MM.1S (cell line): ENCODE measurements at places on chromosomes 2 and 18.
A peak's percentile ranks its signal among the peaks of the same experiment; 100 is the strongest.

DNA sequence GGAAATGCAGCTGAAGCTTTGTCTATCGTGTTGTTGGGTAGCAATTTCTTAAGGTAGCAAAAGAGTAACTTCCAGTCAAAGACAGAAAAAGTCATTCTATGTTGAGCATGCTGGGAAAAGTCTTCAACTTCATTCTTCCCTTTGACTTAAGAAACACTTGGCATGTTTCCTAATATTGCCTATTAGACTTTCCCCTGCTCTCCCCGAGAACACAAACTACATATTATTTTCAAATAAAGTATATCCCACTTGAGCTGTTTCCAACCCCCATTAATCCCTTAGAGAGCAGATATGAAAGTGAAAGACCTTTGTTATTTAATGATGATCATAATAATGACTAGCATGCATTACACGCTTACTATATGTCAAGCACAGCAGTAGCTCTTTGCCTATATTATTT lies 136.0 kb upstream of the SPOPL start:
- no peak for DNase-seq
- no peak overlapping the region for H3K4me3 ChIP-seq
- no peaks in the 10 kb centered on the region for H3K4me1 ChIP-seq
- no peak overlapping the region for H3K27ac ChIP-seq
- H3K27me3 ChIP-seq = no peaks in the 10 kb centered on the region

- no peaks in the 10 kb centered on the region for H3K27me3 ChIP-seq
- DNase-seq = no peak
- no peak overlapping the region for H3K4me3 ChIP-seq
- 0 out of 2 replicates have a peak, but pooled peaks cover 5% of the 10 kb centered on the region for H3K4me1 ChIP-seq
Observed at GRCh38 chr2:45403036-45403435, 208.0 kb downstream of the SRBD1 start.

DNA sequence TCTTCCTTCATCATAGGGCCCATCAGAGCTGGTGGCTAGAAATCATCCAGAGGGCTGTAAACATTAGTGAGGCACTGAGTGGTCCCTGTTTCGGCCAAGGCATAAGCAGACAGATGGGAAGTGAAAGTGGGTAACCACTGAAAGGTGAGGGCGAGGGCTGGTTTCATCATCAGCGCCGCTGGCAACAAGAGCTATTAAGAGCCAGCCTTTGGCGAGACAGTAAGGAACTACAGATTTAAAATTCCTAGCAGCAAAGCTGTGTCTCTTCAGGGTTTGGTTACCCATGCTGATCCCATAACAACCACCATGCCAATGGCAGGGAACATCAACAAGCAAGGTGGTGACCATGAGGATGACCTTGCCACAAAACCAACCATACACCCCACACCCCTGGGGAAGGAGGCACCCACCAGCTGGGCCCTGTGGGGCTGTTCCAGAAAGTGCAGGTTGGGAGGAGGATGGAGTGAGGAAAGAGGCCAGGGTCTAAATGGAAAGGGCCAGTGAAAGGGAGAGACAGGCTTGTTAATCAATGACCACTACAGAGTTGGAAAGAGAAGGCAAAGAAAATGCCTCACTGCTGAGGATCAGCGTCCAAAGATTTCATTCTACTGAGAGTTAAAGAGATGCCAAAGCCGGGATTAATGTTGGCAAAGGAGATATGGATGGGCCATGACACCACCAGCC lies 9.0 kb upstream of the SLC20A1 start:
- no peak overlapping the region for H3K27ac ChIP-seq
- H3K4me1 ChIP-seq = peaks cover 14% of the 10 kb centered on the region
- peak; percentile 73 for DNase-seq
- no peaks in the 10 kb centered on the region for H3K36me3 ChIP-seq
- peaks cover 98% of the 10 kb centered on the region for H3K27me3 ChIP-seq
- H3K4me3 ChIP-seq = no peak overlapping the region

GRCh38 chr2:212441821-212442220 lies 96.8 kb downstream of the ERBB4 start:
- no peak for DNase-seq
- no peaks in the 10 kb centered on the region for H3K36me3 ChIP-seq
- no peaks in the 10 kb centered on the region for H3K4me1 ChIP-seq
- H3K4me3 ChIP-seq = no peak overlapping the region
- no peak overlapping the region for H3K27ac ChIP-seq
- H3K27me3 ChIP-seq = no peaks in the 10 kb centered on the region

DNA sequence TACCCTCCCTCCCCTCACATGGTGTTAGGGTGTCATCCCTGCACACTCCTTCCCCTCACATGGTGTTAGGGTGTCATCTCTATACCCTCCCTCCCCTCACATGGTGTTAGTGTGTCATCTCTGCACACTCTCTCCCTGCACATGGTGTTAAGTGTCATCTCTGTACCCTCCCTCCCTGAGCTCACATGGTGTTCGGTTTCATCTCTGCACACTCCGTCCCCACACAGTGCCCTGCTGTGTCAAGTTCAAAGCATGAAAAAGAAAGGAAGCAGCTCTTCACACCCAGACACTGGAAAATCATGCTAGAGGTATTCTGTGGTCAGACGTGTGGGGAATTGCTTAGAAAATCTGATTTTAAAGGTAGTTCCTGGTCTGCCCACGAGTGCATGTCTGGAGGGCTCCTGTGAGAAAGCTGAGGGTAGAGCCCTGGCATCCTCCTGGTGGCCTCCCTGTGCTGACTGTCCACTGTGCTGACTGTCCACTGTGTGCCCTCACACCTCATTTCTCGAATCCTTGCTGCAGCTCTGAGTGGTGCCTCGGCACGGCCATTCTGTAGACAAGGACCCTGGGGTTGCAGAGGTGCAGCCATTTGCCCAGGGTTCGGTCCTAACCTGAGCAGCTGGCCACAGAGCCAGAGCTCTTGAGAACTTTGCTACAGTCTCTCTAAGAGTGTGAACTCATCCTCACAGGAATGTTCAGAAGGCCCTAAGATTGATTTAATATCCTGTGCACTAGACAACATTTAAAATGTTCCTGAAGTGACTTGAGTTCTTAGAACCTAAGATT lies 69.1 kb upstream of the NFATC1 start:
- no peaks in the 10 kb centered on the region for H3K4me1 ChIP-seq
- H3K27me3 ChIP-seq = no peaks in the 10 kb centered on the region
- H3K27ac ChIP-seq = no peak overlapping the region
- H3K36me3 ChIP-seq = 0 out of 2 replicates have a peak, but pooled peaks cover 3% of the 10 kb centered on the region

DNA sequence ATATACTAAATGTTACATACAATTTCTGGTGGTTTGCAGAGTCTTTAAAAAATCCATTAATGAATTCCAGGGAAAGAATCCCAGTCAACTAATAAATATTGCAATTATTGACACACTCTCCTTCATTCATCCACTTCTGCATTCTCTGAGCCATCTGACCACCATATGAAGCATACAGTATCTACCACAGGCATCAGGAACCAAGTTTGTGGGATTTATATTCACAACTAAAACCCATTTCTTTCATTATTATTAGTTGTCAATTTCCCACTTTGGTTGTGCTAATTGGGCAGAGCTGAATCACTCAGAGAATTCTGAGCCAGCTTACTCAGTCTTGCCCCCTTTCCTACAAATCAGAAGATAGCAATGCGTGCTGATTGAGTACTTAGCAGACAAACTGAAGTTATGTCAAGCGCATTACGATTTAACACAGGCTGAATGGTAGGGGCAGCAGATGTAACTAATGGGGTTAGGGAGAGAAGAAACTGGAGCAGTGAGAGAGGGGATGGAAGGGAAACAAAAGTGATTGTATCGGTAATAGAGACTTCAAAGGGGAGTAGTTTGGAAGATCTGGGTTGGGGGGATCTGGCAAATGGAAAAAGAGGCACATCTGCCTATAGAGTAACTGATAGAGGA lies 52.3 kb downstream of the ZEB2 start:
- H3K36me3 ChIP-seq = no peaks in the 10 kb centered on the region
- no peaks in the 10 kb centered on the region for H3K27me3 ChIP-seq
- no peak overlapping the region for H3K4me3 ChIP-seq
- no peaks in the 10 kb centered on the region for H3K4me1 ChIP-seq
- no peak for DNase-seq

DNA sequence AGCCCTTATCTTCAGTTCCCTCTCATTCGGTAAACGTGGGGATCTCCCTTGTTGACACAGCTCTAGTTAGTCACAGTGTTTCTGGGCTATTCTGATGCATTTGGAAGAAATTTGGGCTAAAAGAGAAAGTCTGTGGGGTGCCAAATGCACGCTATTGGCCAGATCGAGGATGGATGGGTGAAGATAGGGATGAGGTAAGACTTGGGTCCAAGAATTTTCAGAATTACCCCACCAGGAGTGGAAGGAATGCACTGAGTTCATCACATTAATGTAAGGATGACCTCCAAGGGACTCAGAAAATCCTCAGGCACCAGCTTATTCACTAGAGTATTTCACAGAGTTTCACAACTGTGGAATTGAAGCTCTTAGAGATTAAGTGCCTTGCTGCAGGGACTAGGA lies 49.3 kb downstream of the NRP2 start:
- no peaks in the 10 kb centered on the region for H3K36me3 ChIP-seq
- no peak overlapping the region for H3K4me3 ChIP-seq
- no peak for DNase-seq
- H3K27me3 ChIP-seq = no peaks in the 10 kb centered on the region
- no peaks in the 10 kb centered on the region for H3K4me1 ChIP-seq
- H3K27ac ChIP-seq = no peak overlapping the region

- DNase-seq = no peak
- H3K36me3 ChIP-seq = no peaks in the 10 kb centered on the region
- 0 out of 2 replicates have a peak, but pooled peaks cover 6% of the 10 kb centered on the region for H3K4me1 ChIP-seq
- H3K27ac ChIP-seq = no peak overlapping the region
- no peak overlapping the region for H3K4me3 ChIP-seq
Observed at GRCh38 chr18:63980896-63981460, 11.1 kb downstream of the SERPINB8 start.

DNA sequence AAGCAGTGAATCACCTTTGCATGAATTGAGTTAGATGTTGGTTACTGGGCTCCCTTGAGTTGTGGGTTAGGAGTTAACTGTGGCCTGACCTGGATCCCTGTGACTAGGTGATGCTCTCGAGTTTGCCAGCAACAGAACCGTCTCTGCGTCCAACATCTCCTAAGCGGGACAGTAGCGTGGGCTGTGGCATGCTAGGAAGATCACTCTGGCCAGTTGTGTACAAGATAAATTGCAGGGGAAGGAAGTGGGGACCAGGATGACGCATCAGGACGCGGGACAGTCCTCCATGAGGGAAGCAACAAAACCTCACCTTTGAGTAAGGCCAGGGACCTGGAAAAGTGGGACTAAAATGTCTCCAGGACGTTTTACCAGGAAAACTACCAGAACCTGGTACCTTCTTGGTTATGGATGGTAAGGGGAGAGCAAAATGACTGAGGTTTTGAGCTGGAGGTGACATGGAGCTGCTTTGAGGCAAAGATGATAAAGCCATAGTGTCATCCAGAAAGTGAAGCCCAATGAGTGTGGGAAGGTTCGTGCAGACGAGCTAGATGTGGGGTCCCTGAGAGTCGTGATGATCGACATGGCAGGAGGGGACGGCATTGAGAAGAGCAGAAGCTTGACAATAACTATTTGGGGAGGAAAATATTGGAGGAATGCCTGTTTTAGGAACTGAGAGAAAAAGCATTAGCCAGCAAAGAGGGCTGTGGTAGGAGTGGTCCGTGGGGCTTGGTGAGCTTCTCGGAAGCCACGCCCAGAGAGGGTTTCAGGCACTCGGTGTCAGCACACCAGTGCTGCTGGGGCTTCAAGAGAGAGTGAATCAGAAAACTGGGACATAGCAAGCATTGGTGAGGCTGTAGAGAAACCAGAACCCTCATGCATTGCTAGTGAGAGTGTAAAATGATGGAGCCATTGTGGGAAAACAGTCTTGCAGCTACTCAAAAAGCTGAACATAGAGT lies 95.1 kb downstream of the SMAD7 start:
- H3K27ac ChIP-seq = peak overlapping the region; percentile 3; the same call in 1 of the 2 replicates
- no peaks in the 10 kb centered on the region for H3K36me3 ChIP-seq
